ENCODE measurements at places on chromosomes 2 and 18.

GRCh38 chr2:224412141-224413015 lies 10.5 kb upstream of the FAM124B start:
- no peak for DNase-seq

- no peak for DNase-seq
These were observed 86.4 kb downstream of the TCF4 start for GRCh38 chr18:55501579-55501978.

- no peak for DNase-seq
These were observed 31.6 kb downstream of the BAZ2B start for GRCh38 chr2:159584796-159585195.

DNA sequence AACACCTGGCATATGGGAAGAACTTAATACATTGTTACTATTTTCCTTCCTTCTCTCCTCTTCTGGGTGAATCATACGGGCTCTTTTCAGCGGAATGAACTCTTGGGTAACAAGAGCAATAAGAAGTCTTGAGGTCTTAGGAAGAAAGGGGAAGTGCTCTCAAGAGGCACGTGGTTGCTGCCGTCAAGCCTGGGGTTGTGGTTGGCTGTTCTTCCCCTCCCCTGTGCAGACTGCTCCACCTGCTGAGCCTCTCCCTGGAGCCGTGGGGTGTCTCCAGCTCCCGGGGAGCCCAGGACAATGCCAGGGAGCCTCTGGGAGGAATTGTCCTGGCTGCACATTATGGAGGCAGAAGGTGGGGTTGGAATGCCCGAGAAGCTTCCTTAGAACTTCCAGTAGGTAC lies 19.4 kb downstream of the TOGARAM2 start:
- DNase-seq, result no peak

DNA sequence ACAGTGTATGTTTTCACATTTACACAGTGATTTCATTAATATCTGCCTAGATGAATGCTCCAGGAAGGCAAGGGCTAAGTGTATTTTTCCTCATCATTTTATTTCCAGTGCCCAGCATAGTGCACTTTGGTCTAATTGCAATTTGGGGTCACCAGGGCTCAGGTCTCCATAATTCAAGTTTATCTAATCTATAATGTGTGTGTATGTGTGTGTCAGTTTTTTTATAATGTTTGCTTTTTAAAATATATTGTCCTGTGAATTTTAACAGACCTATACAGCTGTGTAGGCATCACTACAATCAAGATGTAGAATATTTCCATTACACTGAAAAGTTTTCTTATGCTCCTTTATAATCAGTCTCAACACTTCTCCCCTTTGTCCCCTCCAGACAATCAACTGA lies 620.4 kb downstream of the STK39 start:
- no peak for DNase-seq

GRCh38 chr2:30776831-30777635 lies 30.2 kb downstream of the CAPN13 start:
- DNase-seq, result no peak

DNA sequence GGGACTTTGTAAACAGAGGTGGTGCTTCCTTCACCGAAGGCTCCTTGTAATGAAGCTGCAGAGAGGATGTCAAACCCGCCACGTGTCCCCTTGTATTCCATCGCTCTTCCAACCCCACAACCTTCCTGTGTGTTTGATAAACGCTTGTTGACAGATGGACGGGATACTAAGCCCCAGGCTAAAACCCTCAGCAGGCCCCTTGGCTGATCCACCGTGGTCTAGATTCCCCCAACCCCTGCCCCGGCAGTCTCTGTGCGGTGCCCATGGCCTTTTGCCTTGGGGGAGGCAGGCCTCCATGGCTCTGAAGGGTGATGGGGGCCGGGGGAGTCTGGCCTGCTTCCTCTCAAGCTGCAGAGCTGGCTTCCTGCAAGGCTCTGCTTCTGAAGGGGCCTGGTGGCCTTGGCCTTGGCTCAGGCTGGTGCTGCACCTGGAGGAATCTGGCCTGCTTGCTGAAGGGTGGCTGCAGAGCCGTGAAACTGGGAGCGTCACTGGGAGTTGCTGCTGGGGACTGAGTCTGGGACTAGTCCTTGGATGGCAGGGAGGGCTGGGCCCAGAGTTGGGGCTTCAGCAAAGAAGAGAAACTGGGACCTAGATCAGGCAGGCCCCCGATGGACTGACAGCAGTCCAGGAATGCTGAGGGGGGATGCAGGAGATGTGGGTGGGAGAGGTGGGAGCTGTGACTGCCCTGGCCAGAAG lies 9.6 kb upstream of the NTSR2 start:
- no peak for DNase-seq

- DNase-seq, result no peak
These were observed 330.7 kb downstream of the PDE11A start for GRCh38 chr2:177741866-177742265.

DNA sequence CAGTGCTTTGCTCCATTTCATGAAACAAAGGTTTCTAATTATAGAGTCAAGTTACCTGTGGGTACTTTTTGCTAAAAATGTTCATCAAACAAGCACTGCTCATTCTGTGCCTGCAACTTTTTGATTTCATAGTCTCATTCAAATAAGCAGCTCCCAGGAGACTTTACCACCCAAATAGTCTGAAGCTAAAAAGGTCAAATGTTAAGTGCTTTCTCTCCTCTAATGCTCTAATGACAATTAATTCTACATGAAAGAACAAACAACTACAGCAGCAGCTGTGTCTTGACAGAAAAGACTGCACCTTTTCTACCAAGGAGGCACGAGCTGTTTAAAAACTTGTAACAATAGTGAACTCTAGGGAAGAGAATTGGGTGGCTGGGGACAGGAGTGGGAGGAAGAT lies 65.3 kb downstream of the CCDC93 start:
- no peak for DNase-seq

- no peak for DNase-seq
These were observed 11.4 kb downstream of the RAB31 start for GRCh38 chr18:9719421-9719981.

DNA sequence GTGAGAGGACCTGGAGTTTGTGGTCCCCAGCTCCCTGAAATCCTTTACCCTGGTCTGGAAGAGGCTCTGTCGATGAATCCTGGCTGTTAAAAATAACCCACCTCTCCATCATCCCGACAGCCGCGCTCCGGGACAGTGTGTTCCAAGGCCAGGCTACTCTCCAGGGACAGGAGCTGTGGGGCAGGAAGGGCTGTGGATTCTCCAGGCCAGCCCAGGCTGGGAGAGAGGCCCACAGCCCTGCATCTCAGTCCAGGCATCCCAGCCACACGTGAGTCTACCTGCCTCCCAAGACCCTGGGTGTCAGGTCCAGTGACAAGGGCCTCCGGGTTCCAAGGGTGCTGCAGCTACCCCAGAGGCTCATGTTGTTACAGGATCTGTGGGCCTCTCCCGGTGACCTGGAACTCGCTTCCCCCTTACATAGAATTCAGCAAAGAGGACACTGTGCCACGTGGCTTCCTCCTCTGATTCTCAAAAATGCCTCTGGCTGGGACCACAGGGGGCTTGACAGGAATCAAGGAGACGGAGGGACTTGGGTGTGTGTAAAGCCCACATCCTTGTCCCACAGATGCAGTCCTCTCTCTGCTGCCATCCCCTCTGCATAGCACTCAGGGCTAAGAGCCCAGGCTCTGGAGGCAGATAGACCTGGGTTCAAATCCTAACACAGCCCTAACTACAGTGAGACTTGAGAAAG lies 17.3 kb downstream of the ADRA2B start:
- DNase-seq, result no peak

DNA sequence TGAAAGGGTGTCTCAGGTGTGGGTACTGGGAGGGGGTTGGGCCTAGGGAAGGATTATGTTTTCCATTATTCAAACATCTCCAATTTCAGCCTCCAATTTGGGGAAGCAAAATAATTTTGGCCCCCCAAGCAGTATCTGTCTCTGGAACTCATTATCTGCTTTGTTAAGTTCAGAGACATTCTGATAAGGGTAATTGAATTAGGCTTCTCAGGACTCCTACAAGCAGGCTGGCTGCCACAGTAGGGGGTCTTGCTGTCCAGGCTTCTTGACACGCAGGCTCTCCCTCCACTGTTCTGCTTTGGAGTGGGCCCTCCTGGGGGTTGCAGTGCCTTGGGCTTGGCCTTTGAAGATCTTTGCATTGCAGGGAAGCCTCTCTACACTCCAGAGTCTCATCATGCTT lies 108.1 kb upstream of the SIX2 start:
- DNase-seq, result no peak

GRCh38 chr2:137411585-137411984 lies 552.7 kb upstream of the HNMT start:
- no peak for DNase-seq

All from stimulated activated CD4-positive, alpha-beta T cell treated with anti-CD3 and anti-CD28 coated beads, Interleukin-1b, Interleukin-23, amount 100 ng/mL, for 48 hours (primary cell).